Stimulated activated CD8-positive, alpha-beta memory T cell treated with anti-CD3 and anti-CD28 coated beads, Interleukin-4, amount 100 ng/mL, for 48 hours (primary cell): ENCODE measurements at places on chromosomes 5 and 9.

- DNase-seq: no peak
Measured at GRCh38 chr9:114803479-114804265, 2.2 kb downstream of the TNFSF15 start.

GRCh38 chr5:24849210-24849609, 204.4 kb upstream of the CDH10 start:
- DNase-seq: no peak

GRCh38 chr9:38436708-38437107, 12.5 kb upstream of the IGFBPL1 start:
- DNase-seq: no peak

DNA sequence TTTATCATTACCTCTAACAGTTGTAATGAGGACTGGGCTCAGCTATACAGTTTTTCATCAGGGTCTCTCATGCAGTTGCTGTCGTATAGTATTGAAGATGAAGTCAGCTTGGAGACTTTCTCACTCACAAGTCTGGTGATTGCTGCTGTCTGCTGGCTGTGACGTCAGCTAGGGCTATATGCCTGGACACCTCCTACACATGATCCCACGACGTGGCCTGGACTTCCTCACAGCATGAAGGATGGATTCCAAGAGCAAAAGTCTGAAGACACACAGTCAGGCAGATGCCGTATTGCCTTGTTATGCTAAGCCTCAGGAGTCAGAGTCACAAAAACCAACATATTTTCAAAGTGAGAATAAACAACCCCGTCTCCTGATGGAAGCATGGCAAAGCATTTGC, 193.3 kb downstream of the LURAP1L start:
- DNase-seq: no peak

- peak; percentile 52 for DNase-seq
Measured at GRCh38 chr9:5851445-5851844, 18.5 kb upstream of the ERMP1 start.

GRCh38 chr9:112866662-112867274, 23.9 kb downstream of the SLC46A2 start:
- no peak for DNase-seq

DNA sequence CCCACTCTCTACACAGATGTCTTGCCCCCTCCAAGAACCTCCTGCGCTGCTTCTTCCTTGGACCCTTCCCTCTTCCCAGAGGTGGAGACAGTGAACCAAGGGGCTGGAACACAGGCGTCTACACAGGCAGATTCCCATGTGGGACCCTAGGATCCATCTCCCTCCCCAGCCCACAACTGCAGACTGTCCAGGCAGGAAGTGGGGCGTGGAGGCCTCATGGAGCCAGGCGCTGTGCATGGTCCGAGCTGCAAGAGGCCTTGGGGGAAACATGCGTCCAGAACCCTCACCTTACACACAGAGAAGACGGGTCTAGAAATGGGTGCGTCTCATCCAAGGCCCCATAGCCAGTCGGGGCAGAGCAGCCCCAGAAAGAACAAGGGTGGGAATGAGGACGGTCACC, 117.5 kb downstream of the VAV2 start:
- no peak for DNase-seq

DNA sequence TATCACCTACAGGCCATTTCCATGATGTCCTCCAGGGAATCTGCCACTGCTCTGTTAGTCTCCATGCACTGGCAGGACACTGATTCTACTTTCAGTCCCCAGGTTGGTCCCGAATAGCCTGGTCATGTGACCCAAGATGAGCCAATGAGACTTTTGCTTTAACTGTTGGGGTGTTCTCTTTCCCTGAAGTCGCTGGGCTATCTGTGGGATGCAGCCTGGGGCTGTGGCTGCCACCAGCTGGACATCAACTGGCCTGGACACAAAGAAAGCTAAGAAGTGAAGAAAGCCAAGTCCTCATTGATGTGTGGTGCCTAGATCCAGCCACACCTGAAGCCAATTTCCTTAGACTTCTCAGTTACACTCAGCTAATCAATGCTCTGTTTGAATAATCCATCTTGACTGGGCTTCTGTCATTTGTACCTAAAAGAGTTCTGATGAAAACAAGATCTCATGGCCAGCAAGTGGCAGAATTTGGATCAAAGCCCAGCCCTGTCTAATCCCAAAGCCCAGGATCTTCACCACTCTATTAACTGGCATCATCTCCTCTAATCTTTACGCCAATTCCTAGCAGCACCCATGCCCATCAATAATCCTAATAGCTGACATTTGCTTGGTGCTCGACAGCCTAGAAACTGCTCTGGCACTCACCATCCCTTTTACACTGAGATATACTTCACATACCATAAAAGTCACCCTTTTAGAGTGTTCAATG, 37.0 kb downstream of the SH3PXD2B start:
- no peak for DNase-seq

DNA sequence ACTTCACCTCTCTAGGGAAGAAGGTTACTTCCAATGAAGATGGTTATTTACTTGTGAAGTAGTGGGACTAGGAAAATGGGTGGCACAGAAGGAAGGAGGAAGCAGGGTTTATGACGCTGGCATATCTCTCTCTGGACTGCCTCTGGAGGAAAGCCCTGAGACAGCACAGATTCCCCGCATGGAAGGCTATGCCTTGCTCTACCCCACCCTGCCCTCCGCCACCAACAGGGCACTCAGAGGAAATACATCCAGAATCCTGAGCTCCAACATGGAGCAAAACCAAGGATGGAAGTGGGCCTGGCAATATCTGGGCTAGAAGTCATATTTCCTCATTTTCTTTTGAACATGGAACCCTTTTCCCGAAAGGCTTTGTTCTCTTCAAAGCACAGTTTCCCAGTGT, 346.9 kb downstream of the ZSWIM6 start:
- no peak for DNase-seq

DNA sequence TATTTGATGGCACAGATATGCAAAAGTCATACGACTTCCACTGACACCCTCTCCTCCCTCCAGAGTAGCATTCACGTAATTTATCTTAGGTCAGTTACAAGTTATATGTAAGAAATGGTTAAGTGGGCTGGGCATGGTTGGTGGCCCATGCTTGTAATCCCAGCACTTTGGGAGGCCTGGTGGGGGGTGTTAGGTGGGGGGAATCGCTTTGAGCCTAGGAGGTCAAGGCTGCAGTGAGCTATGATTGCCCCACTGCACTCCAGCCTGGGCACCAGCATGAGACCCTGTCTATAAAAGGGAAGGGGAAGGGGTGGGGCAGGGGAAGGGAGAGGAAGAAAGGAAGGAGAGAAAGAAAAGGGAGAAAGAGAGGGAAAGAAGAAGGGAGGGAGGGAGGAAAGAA, 202.8 kb downstream of the AUH start:
- DNase-seq: no peak

GRCh38 chr5:1975898-1976765, 93.4 kb upstream of the IRX4 start:
- no peak for DNase-seq

DNA sequence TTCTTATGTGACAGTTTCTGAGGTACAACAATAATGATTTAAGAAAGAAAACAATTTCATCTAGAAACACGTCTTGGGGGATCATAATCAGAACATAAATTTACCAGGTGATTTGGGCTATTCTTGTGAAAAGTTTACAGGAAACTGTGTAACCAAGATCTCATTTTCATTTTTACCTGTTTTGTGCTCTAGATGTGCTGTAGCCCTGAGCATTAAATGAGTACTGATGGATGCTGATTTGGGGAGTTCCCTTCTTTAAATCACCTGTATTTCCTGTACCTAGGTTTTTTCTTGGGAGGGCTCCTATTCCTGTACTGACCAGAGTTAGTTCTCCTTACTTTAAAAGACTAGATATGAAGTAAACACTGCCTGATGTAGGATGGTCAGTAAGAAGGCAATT, 12.7 kb downstream of the MATR3 start:
- DNase-seq: no peak

DNA sequence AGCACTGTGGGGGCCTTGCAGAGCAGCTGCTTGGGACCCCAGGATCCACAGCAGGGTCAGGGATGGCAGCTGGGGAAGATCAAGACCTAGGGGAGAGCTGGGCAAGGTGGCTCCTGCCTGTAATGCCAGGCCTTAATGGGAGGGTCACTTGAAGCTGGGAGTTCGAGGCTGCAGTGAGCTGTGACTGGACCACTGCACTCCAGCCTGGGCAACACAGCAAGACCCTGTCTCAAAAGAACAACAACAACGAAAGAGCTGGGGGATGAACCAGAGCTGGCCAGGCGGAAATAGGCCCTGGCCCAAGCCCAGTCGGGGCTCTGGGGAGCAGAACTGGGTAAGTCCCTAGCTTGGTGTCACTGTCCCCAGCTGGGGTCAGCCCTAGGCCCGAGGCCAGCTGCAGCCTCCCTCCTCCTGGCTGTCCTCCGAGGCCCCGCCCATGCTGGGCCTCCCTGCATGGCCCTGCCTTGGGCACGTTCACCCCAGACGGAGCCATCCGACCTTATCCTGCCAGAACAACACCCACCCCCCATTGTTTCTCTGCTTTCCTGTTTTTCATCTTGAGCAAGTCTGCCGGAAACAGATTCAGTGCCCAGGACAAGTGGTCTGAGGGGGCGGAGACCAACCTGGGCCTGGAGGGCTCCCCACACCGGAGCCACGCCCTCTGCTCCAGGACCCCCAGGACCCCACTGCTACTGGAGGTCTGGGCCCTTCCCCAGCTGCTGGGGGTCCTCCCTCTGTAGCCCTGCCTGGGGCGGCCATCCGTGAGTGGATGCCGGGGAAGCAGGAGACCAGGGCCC, 1.9 kb downstream of the DIPK1B start:
- no peak for DNase-seq

- DNase-seq: peak; percentile 37
Measured at GRCh38 chr5:56481428-56482357, 248.6 kb upstream of the ANKRD55 start.

DNA sequence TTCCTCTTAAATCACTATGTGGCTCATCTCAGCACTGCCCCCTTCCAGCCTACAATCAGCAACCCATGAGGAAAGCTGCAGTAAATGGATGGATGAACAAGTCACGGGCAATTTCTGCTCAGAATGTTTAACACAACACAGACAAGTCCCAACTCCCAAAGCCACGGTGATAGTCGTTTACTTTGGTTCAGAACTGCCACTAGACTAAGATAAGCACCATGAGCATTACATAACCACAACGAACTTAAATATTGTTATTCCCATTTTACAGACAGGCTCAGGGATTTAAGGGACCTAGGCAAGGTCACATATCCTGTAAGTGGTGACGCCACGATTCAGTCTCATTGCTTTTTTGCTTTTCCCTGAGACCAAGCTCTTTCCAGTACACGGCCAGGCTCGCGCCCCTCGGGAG, 2.0 kb upstream of the SMIM27 start:
- no peak for DNase-seq

- DNase-seq: no peak
Measured at GRCh38 chr9:28059192-28059591, 485.9 kb upstream of the C9orf72 start.

DNA sequence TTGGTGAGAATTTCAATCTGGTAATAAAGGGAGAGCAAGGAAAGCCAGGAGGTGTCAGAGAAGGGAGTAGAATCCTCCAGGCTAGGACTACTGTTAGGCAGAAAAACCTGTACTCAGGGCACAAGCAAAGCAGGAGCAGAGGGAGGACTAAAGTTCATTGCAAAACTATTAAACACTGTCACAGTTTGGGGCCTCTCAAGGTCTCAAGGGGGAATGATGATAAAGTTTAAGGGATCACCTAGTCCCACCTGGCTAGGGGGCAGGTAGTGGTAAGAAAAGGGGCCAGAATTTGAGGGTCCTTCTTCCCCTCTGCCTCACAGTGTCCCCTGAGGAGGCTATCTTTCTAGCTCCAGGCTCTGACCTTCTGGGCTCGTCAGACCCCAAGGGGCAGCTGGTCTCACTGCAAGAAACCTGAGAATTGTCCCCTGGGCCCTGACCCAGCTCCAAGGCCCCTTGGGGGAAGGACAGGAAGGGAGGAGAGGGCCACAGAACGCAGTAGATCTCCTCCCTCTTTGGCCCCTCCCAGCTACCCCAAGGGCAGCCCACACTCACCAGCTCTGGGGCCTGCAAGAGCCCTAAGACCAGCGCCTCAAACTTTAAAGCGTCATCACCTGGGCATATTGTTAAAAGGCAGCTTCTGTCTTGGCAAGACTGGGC, 974 bp downstream of the CCDC69 start:
- DNase-seq: peak; percentile 64

- no peak for DNase-seq
Measured at GRCh38 chr5:34817558-34818351, 21.2 kb upstream of the TTC23L start.

DNA sequence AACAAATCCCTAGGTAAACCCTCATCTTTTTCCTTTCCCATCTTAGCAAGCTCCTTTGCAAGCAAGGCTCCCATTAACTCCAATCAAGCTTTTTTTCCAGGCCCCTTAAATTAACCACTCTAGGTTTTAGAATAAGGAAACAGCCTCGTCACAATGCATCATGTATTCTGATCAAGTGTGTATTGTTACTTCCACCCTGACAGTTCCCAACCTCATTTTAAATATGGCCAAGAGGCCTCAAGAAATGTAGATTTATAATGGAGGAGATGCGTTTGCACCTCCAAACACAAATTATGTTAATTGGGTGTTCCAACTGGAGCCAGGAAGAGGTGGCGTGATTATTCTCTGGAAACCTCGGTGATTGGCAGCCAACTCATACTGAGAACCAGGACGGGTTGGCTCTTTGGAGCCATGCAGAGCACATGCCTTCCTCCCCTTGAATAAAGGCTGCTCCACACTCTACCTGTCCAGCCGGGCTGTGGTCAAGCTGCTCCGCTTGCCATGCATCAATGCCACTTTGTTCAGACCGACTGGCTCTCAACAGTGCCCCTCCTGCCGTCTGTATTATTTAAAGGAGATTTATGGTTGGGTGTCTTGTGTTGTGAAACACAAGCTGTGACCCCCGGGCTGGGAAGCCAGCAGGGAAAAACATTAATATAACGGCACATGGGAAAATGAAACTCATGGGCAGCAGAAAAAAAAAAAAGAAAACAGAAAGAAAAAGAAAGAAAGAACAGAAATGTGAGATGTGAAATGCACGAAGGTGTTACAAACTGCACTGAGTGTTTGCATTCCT, 191.1 kb downstream of the EBF1 start:
- DNase-seq: no peak

DNA sequence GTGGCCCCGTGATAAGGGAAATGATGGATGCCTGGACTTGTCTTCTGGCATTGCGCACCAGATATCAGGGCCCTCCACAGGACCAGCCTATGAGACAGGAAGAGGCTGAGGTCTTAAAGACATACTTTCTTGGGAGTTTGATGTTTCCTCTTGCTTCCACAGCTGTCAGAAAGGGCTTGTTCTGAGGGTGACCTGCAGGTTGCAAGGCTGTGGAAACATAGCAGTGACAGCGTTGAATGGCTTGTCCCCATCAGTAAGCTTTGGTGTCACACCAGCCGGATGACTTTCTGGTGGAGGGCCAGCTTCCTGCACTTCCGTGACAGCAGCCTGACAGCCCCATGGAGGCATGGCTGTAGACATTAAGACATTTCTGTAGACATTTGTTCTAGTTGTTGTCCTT, 143.2 kb downstream of the C9orf152 start:
- DNase-seq: no peak

GRCh38 chr5:6818594-6819511, 105.6 kb downstream of the TENT4A start:
- DNase-seq: no peak

DNA sequence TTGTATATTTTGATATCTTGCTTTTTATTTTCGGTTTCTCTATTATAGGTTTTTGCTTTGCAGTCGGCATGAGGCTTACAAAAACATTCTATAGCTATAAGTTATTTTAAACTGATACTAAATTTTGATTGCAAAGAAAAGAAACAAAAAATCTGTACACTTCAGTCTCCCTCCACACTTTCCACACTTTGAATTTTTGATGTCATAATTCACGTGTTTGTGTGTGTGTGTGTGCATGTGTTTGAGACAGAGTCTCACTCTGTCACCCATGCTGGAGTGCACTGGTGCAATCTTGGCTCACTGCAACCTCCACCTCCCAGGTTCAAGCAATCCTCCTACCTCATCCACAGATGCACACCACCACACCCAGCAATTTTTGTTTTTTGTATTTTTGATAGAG, 124.9 kb downstream of the MRPS30 start:
- no peak for DNase-seq
